ENCODE measurements at places on chromosomes 3 and 15.
A peak's percentile ranks its signal among the peaks of the same experiment; 100 is the strongest.

GRCh38 chr15:48414015-48414414 lies 82.8 kb downstream of the DUT start:
- DNase-seq, result no peak

DNA sequence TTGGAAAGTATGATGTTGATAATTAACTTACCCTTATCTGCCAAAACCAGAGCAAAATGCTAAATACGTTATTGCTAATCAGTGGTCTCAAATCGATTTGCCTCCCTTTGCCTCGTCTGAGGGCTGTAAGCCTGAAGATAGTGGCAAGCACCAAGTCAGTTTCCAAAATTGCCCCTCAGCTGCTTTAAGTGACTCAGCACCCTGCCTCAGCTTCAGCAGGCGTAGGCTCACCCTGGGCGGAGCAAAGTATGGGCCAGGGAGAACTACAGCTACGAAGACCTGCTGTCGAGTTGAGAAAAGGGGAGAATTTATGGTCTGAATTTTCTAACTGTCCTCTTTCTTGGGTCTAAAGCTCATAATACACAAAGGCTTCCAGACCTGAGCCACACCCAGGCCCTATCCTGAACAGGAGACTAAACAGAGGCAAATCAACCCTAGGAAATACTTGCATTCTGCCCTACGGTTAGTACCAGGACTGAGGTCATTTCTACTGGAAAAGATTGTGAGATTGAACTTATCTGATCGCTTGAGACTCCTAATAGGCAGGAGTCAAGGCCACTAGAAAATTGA lies 59.7 kb downstream of the DCUN1D1 start:
- DNase-seq, result no peak

- no peak for DNase-seq
Measured at GRCh38 chr3:53147151-53147902, 13.7 kb upstream of the PRKCD start.

DNA sequence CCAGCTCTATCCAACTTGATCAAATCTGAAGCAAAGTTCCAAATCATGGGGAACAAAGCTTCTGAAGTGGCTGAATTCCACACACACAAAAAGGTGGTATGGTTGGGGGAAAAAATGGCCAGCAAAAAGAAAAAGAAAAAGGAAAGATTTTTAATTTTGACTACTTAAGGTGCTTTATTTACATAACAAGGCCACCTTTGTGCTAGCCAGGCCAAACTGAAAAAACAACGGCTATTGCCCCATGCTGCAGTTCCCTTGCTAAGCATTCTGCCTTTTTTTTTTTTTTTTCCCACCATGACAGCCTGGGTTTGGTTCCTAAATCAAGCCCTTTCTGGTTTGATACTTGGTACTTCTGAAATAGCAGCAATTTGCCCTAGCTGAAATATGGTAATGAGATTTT lies 66.5 kb upstream of the DAZL start:
- no peak for DNase-seq

DNA sequence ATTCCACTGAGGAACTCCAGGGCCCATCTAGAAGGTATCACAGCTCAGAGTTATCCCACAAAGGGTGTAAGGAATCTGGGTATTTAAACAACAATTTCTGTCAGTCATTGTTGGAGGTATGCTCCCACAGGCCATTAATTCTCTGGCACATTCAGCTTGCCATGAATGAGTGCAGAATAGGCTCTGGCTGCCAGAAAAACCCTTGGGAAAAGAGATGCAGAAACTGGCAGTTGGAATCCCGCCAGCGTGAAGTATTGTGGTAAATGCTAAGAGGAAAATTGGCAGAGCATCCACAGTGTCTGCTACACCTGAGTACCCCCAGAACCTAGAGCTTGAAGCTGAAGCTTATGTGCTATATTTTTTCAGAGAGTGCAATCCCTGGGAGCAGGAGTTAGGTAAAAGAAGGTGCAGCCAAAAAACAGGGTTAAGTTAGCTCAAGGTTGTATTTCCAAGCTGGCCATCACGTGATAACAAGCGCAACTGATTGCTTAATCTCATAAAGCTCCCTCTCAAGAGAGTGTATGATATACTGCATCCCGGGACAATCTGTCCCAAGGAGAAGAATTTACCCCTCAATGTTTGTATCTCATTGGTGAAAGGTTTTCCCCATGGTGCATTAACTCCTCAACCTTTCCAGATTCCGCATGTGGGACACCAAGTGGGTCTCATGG lies 94.2 kb upstream of the ACP3 start:
- no peak for DNase-seq

GRCh38 chr3:49007771-49008528 lies 759 bp downstream of the WDR6 start:
- peak; percentile 89 for DNase-seq
